ENCODE measurements at places on chromosomes 6 and 20.

- no peak for DNase-seq
These were observed 167.1 kb upstream of the ZNF337 start for GRCh38 chr20:25863536-25864325.

- no peak for DNase-seq
These were observed 736.0 kb downstream of the CD109 start for GRCh38 chr6:74431873-74432580.

GRCh38 chr20:19288061-19288460 is 75.6 kb downstream of the SLC24A3 start:
- no peak for DNase-seq

DNA sequence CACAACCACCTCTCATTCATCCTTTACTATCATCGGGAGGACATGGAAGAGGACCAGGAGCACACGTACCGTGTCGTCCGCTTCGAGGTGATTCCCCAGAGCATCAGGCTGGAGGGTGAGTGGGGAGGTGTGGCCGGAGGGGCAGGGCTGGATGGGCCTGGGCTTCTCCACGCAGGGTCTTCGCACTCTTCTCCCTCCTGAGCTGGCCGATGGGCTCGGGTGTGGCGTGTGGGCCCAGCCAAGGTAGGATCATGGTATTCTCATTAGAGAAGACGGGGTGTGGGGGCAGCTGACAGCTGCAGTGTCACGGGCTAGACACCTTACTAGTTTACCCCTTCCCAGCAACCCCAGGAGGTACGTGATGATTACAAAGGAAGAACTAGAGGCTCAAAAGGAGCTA is 33.5 kb downstream of the TM9SF4 start:
- no peak for DNase-seq

- no peak for DNase-seq
These were observed 185.3 kb upstream of the AGPAT4 start for GRCh38 chr6:161459008-161459615.

GRCh38 chr6:26624557-26624956 is 27.8 kb downstream of the ABT1 start:
- no peak for DNase-seq

DNA sequence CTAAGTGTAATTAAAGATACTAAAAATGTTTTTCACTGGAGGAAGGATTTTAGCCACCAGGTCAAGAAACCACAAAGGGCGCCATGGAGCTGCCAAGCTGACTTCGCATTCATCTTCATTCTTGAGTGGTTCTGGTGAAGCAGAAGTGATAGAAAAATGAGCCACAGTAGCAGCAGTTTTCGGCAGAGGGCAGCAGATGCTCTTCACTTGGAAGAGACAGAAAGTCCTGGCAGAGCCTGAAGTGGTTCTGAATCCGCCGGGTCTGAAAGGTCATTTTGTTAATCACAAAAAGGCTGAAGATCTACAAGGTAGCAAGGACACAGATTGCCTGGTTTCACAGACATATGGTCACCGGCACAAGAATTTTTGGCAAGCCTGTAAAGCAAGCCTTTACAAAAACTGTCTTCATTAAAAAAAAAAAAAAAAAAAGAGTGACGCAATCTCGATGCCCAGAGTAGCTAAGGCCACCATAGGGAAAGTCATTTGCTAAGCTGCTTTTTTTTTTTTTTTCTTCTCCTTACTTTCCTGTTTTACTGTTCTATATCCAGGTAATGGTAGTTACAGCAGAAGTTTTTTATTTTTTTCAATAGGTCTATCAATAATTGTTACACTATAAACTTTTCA is 345.1 kb upstream of the AGPAT4 start:
- no peak for DNase-seq

Measured in CD4-positive, alpha-beta memory T cell (primary cell).